HEK293T (cell line): ENCODE measurements at places on chromosomes 11 and 22.

- DNase-seq, result no peak
Measured at GRCh38 chr11:10743354-10744000, 7.6 kb upstream of the CTR9 start.

DNA sequence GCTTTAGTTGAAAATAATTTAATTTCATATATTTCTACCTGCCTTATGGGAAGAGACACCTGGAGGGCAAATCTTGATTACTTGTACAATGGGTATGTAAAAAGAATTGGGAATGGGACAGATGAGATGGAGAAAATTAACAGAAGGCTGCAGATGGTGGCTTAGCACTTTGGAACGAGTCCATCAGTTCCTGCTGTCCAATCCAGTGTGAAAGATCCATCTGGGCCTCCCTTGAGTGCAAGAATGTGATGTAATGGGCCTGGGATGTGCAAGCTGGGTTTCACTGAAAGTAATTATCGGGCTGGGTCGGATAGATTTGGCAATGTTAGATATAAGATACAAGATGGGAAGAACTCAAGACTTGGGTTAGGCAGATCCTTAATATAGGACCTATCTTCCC, 42.0 kb downstream of the CECR2 start:
- DNase-seq, result no peak

DNA sequence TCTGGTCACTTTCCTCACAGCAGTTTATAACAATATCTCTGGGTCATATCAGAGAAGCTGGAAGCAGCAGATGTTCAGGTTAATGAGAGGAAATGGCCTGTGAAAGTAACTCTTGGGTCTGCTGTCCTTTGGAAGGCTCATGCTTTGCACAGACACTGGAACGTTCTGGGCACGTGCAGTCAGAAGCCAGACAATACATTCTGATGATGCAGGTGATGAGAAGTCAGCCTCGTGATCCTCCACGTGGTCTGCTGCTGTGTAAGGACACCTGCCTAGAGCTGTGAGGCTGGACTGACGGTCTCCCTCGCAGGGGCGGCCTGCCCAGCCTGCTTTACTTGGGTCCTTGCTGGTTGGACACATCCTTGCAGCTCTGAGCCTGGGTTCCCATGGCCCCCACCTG, 18.8 kb upstream of the ADORA2A start:
- DNase-seq, result no peak

- peak; percentile 4 for DNase-seq
Measured at GRCh38 chr11:2590965-2591754, 108.6 kb downstream of the KCNQ1OT1 start.

DNA sequence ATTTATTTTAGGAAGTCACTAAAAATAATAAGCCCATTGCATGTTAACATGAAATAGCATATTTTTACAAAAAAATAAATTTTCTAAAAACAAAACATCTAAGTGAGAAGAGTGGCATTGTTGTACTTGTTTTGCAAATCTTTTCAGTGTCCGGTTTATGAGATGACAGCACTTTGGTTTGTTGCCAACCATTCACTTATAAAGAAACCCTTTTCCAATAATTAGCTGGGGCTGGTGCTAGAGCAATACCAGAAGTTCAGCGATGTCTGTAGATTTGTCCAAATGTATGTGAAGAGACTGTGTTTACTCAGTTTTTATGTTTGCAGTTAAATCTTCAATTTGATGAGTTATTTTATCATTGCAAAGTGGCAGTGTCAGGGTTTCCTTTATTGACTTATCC, 22.1 kb upstream of the KRTAP5-7 start:
- no peak for DNase-seq

DNA sequence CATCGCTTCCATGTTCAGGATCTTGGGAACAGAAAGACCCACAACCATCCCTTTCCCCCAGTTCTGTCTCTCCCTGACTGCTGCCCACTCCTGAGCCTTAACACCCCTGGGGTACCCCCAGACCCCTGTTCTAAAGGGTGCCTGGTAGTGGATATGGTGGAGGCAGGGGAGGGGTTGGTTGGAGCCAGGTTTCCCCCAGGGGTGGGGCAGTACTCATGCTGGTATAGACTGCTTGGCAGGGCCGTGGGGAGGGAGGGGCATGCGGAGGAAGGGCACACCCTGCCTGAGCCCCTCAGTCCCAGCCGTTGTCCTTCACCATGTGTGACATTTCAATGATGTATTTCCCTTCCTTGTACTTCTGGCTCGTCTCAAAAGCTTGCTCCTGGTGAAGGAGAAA, 4.0 kb downstream of the YPEL4 start:
- no peak for DNase-seq

GRCh38 chr11:406796-407650, 7.8 kb downstream of the SIGIRR start:
- DNase-seq, result peak; percentile 98

DNA sequence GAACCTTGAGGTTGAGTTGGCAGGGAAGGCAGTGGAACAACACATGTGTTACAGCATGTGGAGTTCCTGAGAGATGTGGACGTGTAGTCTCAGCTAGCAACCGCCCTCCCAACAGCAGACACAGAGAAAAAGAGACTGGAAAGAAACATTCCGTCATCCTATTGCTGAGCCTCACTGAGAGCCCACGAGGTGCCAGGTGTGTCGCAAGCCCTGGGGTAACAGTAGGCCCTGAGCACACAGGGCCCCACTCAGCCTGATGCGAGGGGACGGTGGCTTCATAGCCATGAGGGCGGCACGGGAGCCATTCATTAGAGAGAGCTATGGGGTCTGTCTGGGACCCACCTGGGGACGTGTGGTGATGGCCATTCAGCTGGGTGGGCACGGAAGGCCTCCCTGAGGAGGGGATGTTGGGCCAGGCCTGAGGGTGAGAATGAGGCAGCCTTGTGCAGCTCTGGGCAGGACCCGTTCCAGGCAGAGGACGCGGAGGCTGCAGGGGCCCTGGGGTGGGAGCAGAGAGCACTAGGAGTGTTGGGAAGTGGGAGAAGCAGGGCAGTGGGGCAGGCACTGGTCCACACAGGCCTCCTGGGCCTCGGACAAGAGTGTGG, 26.2 kb downstream of the MPPED1 start:
- no peak for DNase-seq

- DNase-seq, result no peak
Measured at GRCh38 chr11:129006161-129006560, 63.5 kb upstream of the TP53AIP1 start.

DNA sequence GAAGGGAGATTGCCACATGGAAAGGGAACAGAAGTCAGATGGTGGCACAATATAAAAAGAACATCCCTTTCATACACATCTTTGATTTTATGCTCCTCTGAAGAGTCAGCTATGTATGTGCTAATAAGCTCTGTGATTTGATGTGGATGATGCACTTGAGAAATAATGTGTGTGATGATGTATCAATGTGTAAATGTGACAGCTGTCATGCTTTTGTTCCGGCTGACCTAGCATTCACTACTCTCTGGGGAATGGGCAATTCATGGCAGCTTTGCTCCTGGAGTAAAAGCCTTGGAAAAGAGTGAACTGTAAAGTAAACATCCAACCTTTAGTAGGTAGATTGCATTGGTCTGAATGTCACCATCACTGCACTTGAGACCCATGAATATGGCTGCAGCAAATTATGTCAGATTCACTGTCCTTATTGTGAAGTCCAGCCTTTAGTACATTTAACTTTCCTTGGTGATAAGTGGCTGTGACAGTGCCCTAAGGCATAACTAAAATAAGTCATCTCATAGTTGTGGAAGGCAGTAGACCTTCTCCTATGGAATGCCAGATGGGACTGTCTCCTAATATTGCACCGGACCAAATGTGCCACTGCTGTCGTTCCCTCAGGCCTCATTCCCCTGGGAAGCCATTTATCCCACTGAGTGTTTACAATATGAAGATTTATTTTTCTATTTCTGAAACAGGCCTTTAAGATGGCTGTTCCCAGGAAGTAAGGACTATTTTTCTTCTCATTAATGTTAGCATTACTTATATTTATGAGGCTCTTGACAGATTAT, 178.2 kb upstream of the CCDC90B start:
- no peak for DNase-seq

DNA sequence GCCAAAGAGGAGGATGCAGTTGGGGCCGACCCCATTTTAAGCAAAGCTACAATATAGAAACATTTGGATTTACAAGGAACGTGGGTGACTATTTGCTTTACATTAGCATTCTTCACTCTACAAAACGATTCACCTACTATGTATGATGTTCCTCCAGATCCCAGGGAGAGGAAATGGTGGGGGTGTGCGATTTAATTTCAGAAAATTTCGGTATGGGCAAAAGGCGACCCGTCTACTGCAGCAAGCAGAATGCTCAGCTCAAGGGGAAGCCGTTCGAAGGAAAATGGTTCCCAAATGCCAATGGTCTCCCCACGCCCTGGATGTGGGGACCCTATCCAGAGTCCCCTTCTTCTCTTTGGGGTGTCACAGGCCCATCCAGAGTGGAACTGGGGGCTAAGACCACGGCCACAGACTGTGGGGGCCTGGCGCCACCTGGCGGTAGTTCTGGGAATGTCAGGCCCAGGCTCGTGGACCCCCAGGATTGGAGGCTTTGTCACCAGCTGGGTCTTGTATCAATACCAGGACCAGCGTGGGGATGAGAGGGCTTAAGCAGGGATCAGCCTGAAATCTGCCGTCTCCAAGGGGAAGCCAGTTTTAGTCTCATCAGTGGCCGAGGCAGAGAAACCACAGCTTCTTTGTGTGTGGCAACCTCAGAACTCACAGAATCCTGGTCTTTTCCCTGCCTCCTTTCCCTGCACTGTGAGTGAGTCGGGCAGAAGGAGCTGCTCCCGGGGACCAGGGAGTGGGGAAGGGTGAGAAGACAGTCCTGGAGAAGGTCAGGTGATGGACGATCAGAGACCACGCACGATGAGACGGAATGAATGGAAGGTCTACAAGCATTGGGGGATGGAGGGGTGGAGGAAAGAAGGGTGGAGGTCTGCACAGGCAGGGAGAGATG, 8.4 kb downstream of the LRRC10B start:
- peak; percentile 79 for DNase-seq

DNA sequence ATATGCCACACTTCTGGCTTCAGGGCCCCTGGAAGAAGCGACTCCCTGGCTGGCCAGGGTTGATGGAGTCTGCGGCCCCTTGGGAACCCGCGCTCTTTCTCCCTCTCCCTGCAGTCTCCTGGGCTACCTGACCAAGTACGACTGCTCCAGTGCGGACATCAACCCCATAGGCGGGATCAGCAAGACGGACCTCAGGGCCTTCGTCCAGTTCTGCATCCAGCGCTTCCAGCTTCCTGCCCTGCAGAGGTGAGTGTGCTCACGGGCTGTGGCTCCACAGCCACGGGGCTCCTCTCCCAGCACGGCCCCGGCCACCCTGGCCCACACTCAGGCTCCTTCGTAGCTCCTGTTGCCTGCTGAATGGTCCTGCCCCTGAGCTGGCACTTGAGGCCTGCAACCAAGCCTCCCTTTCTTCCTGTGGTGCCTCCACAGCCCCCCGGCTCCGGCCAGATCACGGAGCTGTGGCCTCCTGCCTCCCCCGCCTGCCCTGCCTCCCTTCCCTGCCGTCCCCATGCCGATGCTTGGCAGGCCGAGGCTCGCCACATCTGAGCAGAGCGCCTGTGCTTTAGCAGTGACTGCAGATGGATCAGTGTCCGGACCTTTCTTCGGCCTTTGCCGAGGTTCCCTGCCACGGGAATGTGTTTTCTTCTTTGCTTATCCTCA, 36.2 kb upstream of the KRTAP5-7 start:
- no peak for DNase-seq

- DNase-seq, result no peak
Measured at GRCh38 chr11:69534166-69534530, 52.7 kb downstream of the LINC01488 start.

DNA sequence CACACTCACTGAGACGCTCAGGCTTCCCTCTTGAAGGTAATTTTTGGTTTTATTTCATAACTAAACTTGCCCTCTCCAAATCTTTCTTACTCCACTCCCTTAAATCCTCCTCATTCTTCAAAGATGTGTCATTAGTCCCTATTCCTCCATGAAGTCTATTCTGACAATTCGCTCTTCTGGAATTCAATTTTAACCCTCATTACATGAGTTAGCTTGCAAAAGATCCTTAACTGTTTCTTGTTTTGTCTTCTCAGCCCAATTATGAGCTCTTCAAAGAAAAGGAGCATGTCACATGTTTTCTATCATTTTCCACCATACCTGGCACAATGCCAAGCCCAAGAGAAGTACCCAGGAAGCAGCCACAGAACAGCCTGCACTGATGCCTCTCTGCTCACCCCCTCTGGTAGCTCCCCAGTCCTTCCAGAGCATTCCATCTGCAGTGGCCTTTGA, 13.0 kb downstream of the GALNT18 start:
- no peak for DNase-seq
